ENCODE measurements at places on chromosomes 7 and 10. TPM values are rescaled to one million over a fixed set of nuclear protein-coding genes. Genes with fewer than 3 reads are reported as not detected.
A peak's percentile ranks its signal among the peaks of the same experiment; 100 is the strongest.

TAC1 gene
- total RNA-seq = 7.9 TPM

DNA sequence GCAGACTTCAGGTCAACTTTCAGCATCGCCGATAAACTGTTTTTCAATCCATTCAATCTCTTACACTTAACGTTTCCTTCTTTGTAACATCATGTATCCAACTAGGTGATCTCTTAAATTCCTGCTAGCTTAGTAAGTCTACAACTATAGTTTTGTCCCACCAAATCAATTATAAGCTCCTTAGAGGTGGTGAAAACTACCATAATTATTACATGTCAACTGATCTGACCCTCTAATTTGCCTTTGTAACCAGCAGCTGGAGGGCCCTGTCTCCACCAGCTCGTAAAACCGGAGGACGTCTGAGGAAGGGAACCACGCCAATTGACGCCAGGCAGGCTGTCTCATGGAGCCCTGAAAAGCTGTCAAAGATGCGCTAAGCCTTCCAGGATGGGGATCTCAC is 113.4 kb downstream of the ABCC2 start:
- H3K36me3 ChIP-seq = peaks cover 56% of the 10 kb centered on the region
- H3K4me1 ChIP-seq = no peaks in the 10 kb centered on the region
- no peak for DNase-seq
- H3K27me3 ChIP-seq = no peaks in the 10 kb centered on the region
- H3K4me3 ChIP-seq = no peak overlapping the region

DNA sequence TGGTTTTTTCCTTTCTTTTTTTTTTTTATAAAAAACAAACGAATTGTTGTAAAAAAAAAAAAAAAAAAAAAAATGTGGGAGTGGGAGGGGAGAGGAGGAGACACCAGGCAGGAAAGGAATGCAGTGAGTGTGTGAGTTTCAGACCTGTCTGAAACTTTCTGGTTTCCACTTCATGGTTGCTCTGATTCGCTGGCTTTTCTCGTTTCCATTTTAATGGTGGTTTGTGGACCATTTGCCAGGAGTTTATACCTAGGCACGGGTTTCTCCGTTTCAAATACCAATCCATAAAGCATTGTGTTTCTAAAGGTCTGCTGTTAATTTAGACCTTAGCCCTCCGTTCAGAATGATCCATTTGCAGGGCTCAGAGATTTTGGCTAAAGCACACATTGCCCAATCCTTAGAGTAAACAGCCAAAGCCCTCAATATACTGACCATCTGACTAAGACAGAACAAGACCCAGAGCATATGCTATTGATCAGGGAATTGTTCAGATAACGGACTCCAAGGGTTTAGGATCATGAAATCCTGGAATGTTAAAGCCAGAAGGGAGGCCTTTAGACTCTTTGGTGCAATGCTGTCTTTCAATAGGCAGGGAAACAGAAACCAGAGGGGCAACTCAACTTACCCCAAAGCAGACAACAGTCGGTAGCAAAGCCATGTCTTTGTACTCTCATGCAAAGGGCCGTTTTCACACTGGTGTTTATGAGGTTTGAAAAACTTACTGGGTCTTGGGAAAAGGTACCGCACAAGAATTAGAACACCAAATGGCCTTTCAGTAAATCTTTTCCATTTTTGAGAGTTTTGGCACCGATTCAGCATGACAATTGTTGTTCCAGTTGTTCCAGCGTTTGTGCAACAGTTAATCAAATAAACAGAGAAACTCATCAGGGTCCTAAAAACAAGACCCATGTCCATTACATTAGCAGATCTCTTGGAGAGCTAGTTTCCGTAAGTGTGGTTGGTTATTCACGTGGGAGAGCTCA is 94.3 kb upstream of the AGBL3 start:
- peak overlapping the region; percentile 79 for H3K27ac ChIP-seq
- peaks cover 17% of the 10 kb centered on the region for H3K4me1 ChIP-seq
- no peaks in the 10 kb centered on the region for H3K27me3 ChIP-seq
- DNase-seq = no peak
- H3K4me3 ChIP-seq = peak overlapping the region; percentile 57

CARD11 gene
- 7.7 TPM for total RNA-seq

CALML5 gene
- total RNA-seq = not detected

DNA sequence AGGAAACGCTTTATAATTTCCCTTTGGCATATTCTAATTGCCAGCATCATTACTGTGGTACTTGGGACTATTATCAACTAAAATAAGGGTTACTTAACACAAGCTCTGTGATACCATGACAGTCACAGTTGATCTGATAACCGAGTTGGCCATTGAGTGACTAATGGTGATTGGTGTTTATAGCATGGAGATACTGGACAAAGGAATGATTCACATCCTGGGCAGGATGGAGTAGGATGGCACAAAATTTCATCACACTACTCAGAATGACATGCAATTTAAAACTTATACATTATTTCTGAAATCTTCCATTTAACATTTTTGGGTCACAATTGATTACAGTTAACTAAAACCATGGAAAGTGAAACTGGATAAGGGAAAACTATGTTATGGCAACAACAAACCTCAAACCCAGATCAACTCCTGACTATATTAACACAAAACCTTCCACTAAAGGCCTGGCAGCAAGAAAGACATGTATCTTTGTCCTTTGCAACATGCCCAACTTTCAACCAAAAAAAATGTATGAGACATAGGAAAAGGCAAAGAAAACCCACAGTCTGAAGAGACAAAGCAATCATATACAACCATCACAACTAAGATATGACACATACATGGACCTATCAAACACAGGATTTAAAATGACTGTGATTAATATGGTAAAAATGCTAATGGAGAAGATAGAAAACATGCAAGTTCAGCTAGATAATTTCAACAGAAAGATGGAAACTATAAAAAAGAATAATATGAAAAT is 208.5 kb upstream of the NRP1 start:
- H3K27ac ChIP-seq = no peak overlapping the region
- DNase-seq = no peak
- H3K36me3 ChIP-seq = no peaks in the 10 kb centered on the region
- no peak overlapping the region for H3K4me3 ChIP-seq
- no peaks in the 10 kb centered on the region for H3K27me3 ChIP-seq

CYCS gene
- total RNA-seq = 69.4 TPM

GRCh38 chr7:24652251-24652939 is 79.1 kb downstream of the PALS2 start:
- no peaks in the 10 kb centered on the region for H3K4me1 ChIP-seq
- DNase-seq = no peak
- no peak overlapping the region for H3K4me3 ChIP-seq
- no peaks in the 10 kb centered on the region for H3K36me3 ChIP-seq
- H3K27me3 ChIP-seq = no peaks in the 10 kb centered on the region

- H3K36me3 ChIP-seq = no peaks in the 10 kb centered on the region
- H3K27me3 ChIP-seq = no peaks in the 10 kb centered on the region
- DNase-seq = peak; percentile 63
- H3K27ac ChIP-seq = peak overlapping the region; percentile 89
- H3K4me1 ChIP-seq = peaks cover 26% of the 10 kb centered on the region
Measured at GRCh38 chr7:104137971-104138370, 69.8 kb downstream of the ORC5 start.

GRCh38 chr10:84290235-84290634 is 38.2 kb upstream of the CCSER2 start:
- no peak overlapping the region for H3K4me3 ChIP-seq
- DNase-seq = peak; percentile 35
- H3K27me3 ChIP-seq = no peaks in the 10 kb centered on the region
- H3K36me3 ChIP-seq = no peaks in the 10 kb centered on the region

LRRC18 gene
- total RNA-seq = not detected

AKR1C2 gene
- 52.6 TPM for total RNA-seq

DNA sequence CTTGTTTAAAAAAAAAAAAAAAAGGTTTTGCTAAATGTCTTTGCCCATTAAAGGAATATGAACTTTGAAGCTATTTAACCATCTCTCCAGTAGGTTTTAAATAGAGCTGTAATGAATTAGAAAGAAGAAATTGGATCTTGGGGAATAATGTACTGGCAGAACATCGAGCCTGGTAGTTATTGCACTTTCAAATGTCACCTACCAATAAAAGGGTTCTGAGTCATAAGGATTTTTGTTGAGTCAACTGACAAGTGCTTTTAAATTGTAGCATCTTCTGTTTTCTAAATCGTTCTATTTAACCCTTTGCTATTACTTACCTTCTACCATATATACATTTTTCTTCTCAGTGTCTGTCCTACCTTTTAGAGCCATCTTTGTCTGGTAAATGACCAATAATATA is 10.7 kb downstream of the CUTC start:
- H3K27me3 ChIP-seq = no peaks in the 10 kb centered on the region
- no peak overlapping the region for H3K4me3 ChIP-seq
- DNase-seq = no peak
- peaks cover 58% of the 10 kb centered on the region for H3K36me3 ChIP-seq
- H3K4me1 ChIP-seq = peaks cover 5% of the 10 kb centered on the region

DNA sequence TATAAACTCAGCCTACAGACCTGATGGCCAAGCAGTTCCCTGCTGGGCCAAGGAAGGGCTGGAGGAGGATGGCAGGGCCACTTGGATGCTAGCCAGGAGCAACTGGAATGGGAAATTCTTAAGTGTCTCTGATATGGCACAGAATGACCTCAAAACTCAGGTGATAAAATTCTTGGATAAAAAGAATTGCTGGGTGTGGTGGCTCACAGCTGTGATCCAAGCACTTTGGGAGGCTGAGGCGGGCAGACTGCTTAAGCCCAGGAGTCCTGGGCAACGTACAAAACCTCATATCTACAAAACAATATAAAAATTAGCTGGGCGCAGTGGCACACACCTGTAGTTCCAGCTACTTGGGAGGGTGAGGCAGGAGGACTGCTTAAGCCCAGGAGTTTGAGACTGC is 14.0 kb upstream of the PKD1L1 start:
- H3K36me3 ChIP-seq = peaks cover 26% of the 10 kb centered on the region
- no peak for DNase-seq
- no peaks in the 10 kb centered on the region for H3K27me3 ChIP-seq
- no peaks in the 10 kb centered on the region for H3K4me1 ChIP-seq

DNA sequence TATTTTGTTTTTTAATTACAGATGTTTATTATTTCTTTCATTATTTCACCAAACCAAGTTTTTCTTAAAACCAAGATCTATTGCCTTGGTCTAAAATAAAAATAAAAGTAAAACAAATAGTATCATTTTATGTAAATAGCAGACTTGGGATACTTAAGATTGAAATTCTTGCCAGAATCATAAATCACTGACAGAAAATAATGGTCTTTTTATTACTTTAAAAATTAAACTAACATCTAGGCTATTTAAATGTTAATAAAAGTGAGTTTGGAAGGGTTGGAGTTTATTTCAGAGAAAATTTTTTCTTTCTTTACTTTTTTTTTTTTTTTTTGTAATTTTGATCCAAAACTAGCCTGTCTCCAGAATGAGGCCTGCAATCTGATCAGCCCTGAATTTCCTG is 568.0 kb upstream of the IGFBP3 start:
- no peak overlapping the region for H3K4me3 ChIP-seq
- H3K36me3 ChIP-seq = no peaks in the 10 kb centered on the region
- no peaks in the 10 kb centered on the region for H3K4me1 ChIP-seq

SPDYE2 gene
- not detected for total RNA-seq

MYO1G gene
- 0.78 TPM for total RNA-seq

GRCh38 chr10:62022830-62023229 is 121.3 kb downstream of the ARID5B start:
- no peaks in the 10 kb centered on the region for H3K36me3 ChIP-seq
- no peak for DNase-seq
- no peaks in the 10 kb centered on the region for H3K4me1 ChIP-seq
- H3K27ac ChIP-seq = no peak overlapping the region

DNA sequence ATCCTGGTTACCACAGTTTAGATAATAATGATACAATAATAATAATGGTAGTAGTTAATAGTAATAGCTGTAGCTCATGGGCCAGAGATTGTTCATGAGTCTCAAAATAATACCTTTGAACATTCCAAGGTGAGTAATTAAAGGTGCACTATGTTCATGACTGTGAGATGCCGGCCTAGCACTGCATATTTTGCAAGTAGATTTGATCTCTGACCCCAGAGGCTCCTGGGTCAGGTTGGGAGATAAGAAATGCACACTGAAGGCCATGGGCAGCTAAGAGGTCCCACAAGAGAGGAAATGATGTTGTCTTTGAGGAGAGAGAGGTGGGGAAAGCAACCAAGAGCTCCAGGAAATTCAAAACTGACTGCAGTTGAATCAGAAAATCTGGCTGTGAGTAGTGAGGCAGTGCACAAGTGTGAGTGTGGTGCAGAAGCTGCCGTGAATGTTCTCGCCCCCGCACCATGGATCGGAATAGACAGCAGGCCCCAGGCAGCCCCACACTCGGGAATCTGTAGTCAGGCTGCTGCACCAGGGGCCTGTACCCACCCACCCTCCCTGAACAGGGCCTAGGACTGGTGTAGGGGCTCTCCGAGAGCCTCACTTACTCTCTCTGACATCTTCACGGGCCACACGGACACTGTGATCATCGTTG is 11.9 kb downstream of the CPXM2 start:
- H3K36me3 ChIP-seq = no peaks in the 10 kb centered on the region
- H3K27me3 ChIP-seq = no peaks in the 10 kb centered on the region
- DNase-seq = no peak
- H3K27ac ChIP-seq = no peak overlapping the region
- no peaks in the 10 kb centered on the region for H3K4me1 ChIP-seq
- no peak overlapping the region for H3K4me3 ChIP-seq

DNA sequence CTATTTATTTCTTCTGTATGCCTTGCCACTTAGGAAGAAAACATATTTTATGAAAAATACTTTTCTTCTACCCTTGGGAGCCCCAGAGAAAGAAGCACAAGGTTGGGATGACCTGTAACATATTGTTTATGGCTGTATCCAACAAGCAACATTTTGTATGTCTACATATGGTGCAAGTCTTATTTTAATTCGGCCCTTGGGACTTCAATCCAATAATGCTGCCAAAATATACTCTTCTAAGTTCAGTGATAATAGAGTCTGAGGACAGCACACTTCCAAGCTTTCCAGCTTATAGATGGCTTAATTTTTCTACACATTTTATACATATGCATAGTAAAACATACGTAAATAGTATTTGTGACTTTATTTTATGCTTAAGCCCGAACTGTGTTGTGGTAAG is 318.5 kb upstream of the SEMA3A start:
- no peak overlapping the region for H3K4me3 ChIP-seq
- no peak overlapping the region for H3K27ac ChIP-seq
- H3K27me3 ChIP-seq = no peaks in the 10 kb centered on the region
- DNase-seq = no peak

GRCh38 chr10:70849582-70850016 is 33.9 kb downstream of the SGPL1 start:
- H3K4me1 ChIP-seq = no peaks in the 10 kb centered on the region
- no peaks in the 10 kb centered on the region for H3K36me3 ChIP-seq
- no peak for DNase-seq
- H3K4me3 ChIP-seq = no peak overlapping the region
- no peak overlapping the region for H3K27ac ChIP-seq

- H3K4me3 ChIP-seq = no peak overlapping the region
- peak; percentile 93 for DNase-seq
- H3K27me3 ChIP-seq = no peaks in the 10 kb centered on the region
- peaks cover 39% of the 10 kb centered on the region for H3K4me1 ChIP-seq
- peak overlapping the region; percentile 86 for H3K27ac ChIP-seq
Measured at GRCh38 chr7:139490130-139490529, 6.7 kb upstream of the KLRG2 start.

All from thyroid gland (tissue), 4 donors.